Activated CD4-positive, alpha-beta T cell treated with anti-CD3 and anti-CD28 coated beads, Interleukin-2, amount 50 U/mL, for 1 hour (primary cell): ENCODE measurements at places on chromosomes 1 and 21.
A peak's percentile ranks its signal among the peaks of the same experiment; 100 is the strongest.

GRCh38 chr21:37435711-37436110, 69.1 kb downstream of the DYRK1A start:
- DNase-seq = no peak

GRCh38 chr1:184002071-184002470, 35.5 kb downstream of the COLGALT2 start:
- DNase-seq = no peak

GRCh38 chr1:112638110-112638428, 18.4 kb downstream of the CAPZA1 start:
- no peak for DNase-seq

GRCh38 chr1:93888900-93889299, 9.9 kb upstream of the DNTTIP2 start:
- no peak for DNase-seq

GRCh38 chr21:31395791-31396190, 51.7 kb upstream of the TIAM1 start:
- no peak for DNase-seq

DNA sequence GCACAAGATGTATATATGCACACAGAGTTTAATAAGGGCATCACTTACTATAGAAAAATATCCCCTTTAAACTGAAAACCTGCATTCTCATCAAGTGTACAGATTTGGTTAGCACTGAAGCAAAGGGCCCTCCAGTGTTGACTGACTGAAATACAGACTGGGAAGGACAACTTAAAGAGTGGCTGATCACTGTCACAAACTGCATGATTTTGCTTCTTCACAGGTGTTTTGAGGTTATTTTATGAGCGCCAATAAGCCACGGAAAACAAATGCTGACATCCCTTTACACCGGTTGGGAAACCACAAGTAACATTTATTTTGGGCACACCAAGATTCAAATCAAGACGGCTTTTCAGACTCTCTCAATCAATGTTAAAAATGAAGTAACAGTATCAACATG, 30.9 kb upstream of the RAP1GAP start:
- no peak for DNase-seq

GRCh38 chr1:214396330-214396729, 115.4 kb downstream of the SMYD2 start:
- DNase-seq = no peak

DNA sequence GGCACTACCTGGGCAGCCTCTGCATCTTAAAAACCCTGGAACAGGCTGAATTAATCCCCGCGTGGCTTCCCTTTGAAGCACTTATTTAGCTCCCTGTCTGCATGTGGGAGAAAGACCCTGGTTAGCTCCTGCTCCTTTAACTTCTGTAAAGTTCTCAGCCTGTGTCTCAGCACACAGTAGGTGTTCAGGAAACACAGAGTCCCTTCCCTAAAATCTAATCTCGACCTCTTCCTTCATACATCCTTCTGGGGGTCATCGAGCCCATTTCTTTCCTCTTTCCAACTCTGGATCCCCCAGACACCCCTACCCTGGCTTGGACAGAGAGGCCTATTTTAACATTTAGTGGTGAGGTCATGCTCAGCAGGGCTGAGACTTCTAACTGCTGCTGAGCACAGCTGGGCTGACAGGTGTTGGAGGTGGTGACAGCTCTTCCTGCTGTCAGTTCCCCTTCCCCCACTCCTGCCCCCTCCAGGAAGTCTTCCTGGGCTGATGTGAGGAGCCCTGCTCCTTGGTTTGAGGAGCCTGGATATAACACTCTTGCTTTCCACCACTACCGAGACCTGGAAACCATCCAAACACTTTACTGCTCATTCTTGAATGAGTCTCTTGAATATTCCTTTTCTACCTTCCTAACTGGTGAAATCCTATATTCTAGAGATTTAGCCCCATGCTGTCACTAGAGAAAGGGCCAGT, 5.3 kb downstream of the E2F2 start:
- DNase-seq = no peak

- no peak for DNase-seq
Measured at GRCh38 chr1:192159781-192160180, 1.5 kb downstream of the RGS18 start.

GRCh38 chr1:158098256-158098655, 82.4 kb upstream of the CD1D start:
- no peak for DNase-seq

DNA sequence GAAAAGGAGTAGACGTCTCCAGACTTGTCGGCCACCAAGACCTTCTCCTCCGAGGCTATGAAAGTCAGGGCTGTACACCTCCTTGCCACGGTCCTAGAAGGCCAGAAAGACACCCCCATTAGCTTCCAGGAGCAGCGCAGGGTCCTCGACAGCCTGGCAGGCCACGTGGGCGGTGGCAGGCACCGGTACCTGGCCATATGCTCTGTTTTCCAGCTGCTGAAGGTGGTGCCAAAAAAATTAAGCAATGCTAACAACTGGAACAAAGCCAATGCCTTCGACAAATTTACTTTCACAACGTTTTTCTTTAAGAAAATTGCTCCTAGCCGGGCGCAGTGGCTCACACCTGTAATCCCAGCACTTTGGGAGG, 15.9 kb downstream of the WDR4 start:
- no peak for DNase-seq

GRCh38 chr1:63955370-63956145, 181.7 kb downstream of the ROR1 start:
- no peak for DNase-seq

GRCh38 chr1:25099343-25099951, 132.9 kb downstream of the SYF2 start:
- peak; percentile 11 for DNase-seq

DNA sequence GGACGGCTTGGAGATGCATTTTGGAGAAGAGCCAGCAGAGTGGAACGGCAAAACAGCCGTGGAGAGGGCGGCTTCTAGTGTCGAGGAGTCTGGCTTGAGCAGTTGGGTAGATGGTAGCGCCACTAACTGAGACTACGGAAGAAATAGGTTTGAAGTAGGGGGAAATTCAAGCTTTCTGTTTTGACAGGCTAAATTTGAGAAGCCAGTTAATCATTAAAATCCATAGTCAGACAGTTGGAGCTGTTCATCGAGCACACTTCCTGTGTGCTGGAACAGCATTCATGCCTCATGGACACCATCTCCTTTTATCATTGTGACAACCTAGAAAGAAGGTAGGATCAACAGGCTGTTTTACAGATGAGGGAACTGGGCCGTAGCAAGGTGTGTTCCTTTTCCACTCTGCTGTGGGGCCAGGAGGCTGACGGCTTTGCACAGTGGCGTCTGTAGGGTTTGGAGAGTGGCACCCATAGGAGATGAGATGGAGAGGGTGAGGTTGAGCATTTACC, 3.4 kb upstream of the PKLR start:
- DNase-seq = no peak

DNA sequence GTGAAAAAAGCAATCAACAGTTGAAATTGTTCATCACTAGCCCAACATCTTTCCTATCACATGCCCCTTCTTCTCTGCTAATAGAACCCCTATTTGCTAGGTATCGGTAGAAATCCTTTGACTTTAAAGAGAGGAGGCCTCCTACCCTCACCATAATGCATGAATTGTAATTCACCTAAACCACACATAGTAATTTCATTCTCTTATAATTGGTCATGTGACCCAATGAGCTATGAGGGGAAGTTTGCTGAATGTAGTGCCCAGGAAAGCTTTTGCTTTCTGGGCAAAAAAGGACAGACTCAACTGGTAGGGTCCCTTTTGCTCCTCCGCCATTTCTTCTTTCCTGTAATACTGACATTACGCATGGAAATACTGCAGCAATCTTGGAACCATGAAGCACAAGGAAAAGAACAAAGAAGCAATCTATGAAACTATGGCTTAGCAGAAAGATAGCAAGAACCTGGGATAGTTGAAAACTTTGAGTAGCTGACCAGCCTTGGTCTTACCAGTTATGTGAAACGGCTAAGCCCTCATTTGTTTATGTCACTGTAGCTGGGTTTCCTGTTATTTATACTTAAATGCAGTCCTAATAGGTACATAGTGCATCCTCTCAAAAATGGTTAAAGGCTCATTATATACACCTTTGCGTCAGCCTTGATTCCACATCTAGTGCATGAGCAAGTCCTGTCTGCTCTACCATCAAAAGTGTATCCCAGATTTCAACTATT, 10.2 kb upstream of the CHI3L2 start:
- no peak for DNase-seq

DNA sequence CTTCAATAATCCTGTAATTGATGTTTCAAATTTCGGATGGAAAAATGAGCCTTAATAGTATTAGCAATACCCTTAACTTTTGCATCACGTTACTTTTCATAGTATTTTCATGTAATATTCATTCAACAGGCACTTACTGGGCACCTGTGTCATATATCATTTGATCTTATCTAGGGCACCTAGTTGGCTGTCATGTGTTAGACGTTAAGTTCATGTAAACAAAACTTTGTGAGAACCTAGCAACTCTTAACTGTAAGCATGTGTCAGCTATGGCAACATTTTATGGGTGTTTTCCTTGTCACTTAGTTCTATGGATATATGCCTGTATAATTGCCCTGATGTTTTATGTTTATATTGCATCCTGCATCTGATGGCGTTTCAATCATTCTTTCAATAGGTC, 777 bp downstream of the LAMC2 start:
- no peak for DNase-seq

- DNase-seq = no peak
Measured at GRCh38 chr1:183694066-183694465, 41.0 kb upstream of the APOBEC4 start.

DNA sequence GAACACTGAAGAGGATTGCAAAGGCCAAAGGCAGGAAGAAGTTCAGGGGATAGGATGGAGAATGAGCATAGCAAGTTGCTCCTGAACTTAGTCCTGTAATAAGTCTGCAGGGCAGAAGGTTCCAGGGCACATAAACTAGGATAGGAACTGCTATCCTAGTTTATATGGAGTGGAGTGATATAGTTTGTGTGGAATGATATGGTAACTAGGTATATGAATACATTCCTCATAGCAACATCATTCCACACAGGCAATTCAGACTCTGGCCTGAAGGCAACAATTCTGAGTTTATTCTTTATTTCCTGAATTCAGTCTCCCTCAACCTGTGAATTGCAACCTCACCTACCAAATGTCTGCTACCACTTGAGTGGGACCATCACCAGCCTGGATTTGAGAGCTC, 154.9 kb upstream of the GREM2 start:
- no peak for DNase-seq

GRCh38 chr1:38046333-38046883, at the start of gene POU3F1:
POU3F1 (minus strand) TSS chr1:38046793; CDS start chr1:38046743, 50 bp downstream.
- DNase-seq = no peak

- no peak for DNase-seq
Measured at GRCh38 chr1:54453509-54453908, 47.3 kb upstream of the SSBP3 start.

- no peak for DNase-seq
Measured at GRCh38 chr1:234486858-234487840, 8.2 kb upstream of the TARBP1 start.

- DNase-seq = no peak
Measured at GRCh38 chr1:203444171-203444576, 31.4 kb upstream of the PRELP start.

DNA sequence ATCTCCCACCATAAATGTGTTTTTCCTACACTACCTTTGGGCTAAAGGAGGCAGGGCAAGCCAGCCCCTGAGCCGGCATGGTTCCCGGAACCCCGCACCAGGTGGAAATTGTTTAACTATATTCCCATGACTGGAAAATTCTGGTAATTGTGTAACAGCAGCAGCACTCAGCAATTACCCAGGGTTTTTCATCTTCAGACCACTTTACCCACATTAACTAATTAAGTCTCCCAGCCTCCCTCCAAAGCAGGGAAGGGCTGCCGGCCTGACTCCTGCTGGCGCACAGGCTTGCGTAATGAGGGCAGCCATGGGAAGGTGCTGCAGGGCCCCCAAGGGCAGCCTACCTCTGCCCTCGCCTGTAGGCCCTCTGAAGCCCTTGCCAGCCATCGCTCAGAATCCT, 140.7 kb upstream of the VAMP3 start:
- no peak for DNase-seq

DNA sequence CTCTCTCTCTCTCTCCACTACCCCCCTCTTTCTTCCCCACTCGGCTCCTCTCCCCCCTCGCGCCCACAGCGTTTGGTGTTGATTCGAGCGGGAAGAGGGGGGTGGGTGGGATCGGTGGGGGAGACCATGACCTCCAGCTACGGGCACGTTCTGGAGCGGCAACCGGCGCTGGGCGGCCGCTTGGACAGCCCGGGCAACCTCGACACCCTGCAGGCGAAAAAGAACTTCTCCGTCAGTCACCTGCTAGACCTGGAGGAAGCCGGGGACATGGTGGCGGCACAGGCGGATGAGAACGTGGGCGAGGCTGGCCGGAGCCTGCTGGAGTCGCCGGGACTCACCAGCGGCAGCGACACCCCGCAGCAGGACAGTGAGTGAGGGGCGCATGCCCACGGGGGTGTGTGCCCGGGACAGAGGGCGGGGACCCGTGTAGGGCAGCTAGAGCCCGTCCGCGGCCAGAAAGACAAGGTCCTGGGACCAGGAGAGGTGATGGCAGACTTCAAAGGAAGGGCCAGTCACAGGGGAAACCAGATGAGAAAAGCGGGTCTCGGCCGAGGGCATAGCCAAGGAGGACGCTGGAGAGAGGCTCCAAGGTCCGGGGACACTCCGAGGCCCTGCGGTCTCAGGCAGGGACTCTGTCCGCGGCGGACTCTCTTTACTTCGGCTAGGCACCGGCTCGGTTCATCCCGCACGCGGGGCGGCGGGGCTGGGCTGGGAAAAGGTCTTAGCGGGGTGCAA, at the start of gene PRRX1:
Gene PRRX1 (plus strand): TSS at position 39 of the 735 bp plus-strand sequence. CDS start 88 bp downstream, at position 127.
- DNase-seq = no peak

- DNase-seq = no peak
Measured at GRCh38 chr21:32356874-32357395, 35.9 kb downstream of the URB1 start.

GRCh38 chr1:198901266-198901665, 262.4 kb downstream of the PTPRC start:
- no peak for DNase-seq

DNA sequence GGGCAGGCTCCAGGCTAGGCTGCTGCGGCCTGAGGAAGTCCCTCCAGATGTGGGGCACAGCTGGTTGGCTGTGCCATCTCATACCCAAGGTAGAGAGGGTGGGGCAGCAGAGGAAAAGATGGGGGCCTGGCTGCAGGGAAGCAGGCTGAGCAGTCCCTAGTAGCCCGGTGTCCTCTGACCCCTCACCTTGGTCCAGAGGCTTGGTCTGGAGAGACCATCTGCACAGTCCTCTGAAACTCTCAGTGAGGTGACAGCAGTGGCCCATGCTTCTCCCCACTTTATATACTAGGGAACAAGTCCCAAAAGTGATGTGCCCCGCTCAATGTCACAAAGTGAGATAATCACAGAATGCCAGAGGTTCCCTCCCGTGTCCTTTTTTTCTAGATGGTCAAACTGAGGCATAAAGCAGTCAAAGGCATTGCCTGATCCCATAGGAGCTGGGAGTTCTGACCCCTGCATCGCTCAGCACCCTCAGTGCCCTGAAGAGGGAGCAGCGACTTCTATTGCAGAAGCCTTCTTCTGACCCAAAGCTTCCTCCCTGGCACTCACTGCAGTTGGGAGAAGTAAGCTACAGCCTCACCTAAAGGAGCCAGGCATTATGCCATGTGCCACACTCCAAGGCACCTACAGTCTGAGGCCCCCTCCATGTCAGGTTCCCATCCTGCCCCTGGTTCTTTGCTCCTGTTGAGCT, 45.5 kb downstream of the TRABD2B start:
- no peak for DNase-seq

DNA sequence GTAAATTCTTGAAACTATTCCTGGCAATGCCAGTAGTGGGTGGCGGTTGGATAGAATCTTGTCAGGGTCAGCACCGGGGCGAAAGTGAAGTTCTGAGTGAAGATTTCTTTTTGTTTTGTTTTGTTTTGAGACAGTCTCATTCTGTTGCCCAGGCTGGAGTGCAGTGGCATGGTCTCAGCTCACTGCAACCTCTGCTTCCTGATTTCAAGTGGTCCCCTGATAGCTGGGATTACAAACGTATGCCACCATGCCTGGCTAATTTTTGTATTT, 33.3 kb downstream of the PCNT start:
- DNase-seq = no peak
